ENCODE measurements at places on chromosomes 3 and 15.

GRCh38 chr3:171164067-171164465, 137.5 kb upstream of the SLC2A2 start:
- no peak for DNase-seq

- DNase-seq, result no peak
These were observed 213.0 kb downstream of the FMN1 start for GRCh38 chr15:32981536-32981935.

- no peak for DNase-seq
These were observed 18.4 kb upstream of the MGLL start for GRCh38 chr3:127840671-127841070.

DNA sequence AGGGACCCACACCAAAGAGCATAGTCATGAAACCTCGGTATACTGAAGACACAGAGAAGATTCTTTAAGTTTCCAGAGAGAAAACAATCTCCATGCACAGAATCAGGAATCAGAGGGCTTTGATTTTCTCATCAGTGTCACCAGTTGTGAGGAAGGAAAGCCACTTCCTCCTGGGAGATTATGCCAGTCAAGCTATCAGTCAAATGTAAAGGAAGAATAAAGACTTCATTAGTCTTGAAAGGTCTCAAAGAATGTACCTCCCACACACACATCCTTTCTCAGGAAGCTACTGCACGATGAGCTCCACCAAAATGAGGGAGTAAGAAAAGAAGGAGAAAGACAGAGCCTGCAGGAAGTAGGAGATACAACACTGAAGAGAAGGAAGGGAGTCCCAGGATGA, 486.3 kb downstream of the SHQ1 start:
- peak; percentile 37 for DNase-seq

DNA sequence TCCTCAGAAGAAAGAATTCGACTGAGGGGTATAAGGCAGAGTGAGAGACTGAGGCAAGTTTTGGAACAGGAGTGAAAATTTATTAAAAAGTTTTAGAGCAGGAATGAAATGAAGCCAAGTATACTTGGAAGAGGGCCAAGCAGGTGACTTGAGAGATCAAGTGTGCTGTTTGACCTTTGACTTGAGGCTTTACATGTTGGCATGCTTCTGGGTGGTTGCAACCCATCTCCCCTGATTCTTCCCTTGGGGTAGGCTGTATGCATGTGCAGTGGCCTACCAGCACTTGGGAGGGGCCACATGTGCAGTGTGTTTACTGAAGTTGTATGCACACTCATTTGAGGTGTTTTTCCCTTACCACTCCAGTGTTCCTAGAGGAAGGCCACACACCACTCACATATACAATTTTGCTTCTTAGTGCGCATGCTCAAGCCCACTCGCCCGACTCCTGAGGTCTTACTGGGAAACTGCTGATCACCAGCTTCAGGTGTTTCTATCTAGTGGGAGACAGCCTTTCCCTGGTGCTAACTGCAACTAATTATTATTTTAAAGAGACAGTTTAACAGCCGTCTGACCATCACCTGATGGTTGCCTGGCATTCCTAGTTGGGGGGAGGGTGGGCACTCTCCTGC, 61.5 kb upstream of the CADPS start:
- no peak for DNase-seq

DNA sequence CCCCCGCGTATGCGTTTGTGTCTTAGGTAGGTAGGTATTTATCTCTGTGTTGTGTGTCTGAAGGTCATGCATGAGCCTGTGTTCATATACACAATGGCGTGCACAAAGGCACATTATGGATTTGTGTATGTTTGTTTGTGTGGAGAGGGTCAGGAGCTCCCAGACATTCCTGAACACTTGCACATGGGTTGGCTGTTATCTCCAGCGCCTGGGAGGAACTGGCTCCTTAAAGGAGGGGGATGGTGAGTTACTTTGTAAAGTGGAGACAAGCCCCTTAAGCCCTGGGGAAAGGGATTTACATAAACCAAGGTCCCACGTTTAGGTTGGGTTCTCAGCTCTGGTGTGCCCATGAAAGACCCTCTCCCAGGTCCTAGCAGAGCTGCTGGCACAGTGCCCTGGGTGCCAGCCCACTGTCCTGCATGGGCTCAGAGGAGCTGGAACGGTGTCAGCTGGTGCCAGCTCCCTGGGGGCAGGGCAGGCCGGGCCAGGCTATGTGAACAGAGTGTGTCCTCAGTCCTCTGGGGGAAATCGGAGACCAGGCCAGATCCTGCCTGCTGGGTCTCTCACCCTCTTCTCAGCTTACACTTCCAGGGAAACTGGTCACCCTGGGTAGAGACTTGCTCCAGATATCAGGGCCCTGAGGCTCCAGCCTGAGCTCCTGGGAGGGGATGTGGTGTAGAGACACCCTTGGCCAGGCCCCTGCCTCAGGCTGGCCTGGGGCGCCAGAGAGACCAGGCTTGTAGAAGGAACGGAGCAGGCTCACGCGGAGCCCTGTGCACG, 25.1 kb downstream of the SNX33 start:
- DNase-seq, result no peak

DNA sequence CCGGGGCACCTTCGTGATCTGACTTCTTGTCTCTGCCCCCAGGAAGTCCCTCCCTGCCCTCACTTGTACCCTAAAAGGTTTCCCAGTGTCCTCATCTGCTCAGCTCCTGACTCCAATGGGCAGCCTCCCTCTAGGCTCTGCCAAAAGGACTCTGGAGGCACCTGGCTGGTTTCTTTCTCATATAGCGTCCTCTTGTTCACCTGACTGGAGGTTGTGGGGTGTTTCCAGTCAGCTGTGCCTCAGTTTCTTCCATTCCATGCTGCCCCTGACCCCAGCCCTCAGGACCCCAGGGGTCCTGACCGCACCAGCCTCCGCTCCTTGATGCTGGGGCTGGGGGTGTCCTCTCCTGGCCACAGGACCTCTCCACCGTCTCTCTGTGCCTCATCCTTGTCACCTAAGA, 2.5 kb downstream of the PRR23E start:
- DNase-seq, result no peak

DNA sequence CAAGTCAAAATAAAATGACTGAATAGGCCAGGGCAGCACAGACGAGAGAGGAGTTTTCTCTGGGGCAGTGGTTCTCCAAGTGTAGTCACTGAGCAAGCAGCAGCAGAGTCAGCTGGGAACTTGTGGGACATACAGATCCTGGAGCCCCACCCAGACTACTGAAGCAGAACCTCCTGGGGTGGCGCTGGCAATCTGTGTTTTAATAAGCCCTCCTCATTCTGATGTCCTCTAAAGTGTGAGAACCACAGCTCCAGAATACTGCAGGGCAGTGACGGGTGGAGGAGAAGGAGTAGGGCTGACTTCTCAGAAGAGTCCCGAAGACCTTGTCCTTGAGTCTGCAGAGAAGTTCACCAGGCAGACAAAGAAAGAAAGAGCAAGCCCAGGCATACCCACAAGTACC, 251.3 kb upstream of the HES1 start:
- DNase-seq, result no peak

GRCh38 chr3:41900265-41900664, 61.6 kb downstream of the ULK4 start:
- no peak for DNase-seq

DNA sequence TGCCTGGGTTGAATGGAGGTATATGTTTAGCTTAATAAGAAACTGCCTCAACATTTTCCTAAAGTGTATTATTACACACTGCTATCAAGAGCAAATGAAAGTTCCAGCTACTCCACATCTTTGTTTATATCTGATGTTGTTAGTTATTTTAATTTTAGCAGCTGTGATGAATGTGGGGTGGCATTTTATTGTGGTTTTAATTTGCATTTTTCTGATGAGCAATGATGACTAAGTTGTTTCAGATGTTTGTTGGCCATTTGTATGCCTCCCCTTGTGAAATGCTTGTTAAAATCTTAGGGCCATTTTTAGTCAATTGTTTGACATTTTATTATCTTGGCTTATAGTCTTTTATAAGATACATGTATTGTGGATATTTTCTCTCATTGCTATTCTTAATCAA, 260.4 kb upstream of the SLCO3A1 start:
- DNase-seq, result no peak

DNA sequence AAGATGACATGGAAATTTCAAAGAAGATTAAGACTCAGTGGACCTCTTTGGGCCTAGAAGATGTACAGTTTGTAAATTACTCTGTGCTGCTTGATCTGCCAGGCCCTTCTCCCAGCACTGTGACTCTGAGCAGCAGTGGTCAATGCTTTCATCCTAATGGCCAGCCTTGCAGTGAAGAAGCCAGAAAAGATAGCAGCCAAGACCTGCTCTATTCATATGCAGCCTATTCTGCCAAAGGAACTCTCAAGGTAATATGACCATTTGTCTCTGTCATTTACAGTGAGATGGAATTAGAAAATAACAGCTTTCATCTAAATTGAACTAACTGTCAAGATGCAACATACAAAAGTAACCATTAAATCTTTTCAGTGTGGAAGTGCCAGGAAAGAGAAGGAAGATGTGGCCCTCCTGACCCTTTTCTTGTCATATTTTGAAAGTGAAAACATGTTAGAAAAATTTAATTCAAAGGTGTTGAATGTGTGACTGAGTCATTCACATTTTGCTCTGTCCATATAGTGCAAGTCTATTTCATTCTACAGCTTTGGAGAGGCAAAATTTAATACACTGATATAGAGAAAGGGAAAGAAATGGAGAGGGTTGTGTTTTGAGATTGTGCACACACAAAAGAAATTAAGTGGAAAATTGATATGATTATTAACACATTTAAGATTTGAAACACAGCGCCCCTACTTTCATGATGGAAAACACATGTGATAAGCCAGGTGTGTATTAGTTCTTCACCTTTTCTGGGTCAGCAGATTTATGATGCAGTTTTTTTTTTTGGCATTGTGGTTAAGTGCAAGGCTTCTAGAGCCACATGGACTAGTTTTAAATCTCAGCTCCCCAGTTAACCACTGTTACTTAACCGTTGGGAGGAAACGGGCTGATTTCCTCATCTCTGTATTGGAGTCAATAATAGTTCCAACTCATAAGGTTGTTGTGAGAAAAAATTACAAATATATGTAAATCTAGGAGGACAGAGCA, 375.1 kb downstream of the NAALADL2 start:
- no peak for DNase-seq

- DNase-seq, result no peak
These were observed 415.8 kb upstream of the SEMA6D start for GRCh38 chr15:47301481-47301880.

All from suppressor macrophage (primary cell).